ENCODE measurements at places on chromosomes 1 and 21.
A peak's percentile ranks its signal among the peaks of the same experiment; 100 is the strongest.

GRCh38 chr1:189787201-189787600, 690.5 kb downstream of the BRINP3 start:
- DNase-seq: no peak

DNA sequence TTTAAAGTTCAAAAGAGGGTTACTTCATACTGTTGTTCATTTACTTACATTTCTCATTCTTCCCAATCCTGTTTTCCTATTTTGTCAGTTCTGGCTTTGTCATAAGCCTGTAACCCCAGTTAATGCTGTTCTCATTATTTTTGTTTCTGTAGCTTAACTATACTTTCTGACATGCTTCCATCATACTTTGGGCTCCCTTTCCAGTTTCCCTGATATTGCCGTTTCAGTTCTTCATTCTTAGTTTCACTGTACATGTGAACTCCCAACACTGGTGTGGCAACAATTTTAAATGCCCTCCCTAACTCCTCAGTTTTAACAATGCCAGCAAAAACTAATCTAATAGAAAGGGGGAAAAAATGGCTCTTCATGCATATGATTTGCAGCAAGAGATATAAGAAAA, 456.7 kb downstream of the LMO4 start:
- DNase-seq: no peak

DNA sequence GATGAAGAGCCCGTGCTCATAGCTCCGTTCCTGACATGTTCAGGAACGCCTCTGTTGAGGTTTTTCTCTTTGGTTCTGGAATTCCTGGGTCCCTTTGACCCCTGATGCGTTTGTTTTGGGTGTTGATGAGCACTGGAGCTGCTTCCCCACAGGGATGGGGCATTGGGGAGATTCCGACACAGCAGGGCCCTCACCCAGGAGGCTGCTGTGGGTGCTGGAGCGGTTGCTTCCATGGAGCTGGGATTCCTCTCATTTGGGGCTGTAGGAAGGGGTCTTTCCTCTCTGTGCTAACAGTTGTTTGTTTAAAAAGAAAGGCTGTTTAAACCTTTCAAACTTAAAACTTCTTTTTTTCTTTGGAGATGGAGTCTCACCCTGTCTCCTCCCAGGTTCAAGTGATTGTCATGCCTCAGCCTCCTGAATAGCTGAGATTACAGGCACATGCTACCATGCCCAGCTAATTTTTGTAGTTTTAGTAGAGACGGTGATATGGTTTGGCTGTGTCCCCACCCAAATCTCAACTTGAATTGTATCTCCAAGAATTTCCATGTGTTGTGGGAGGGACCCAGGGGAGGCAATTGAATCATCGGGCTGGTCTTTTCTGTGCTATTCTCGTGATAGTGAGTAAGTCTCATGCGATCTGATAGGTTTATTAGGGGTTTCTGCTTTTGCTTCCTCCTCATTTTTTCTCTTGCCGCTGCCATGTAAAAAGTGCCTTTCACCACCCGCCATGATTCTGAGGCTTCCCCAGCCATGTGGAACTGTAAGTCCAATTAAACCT, 48.9 kb downstream of the SKI start:
- no peak for DNase-seq

DNA sequence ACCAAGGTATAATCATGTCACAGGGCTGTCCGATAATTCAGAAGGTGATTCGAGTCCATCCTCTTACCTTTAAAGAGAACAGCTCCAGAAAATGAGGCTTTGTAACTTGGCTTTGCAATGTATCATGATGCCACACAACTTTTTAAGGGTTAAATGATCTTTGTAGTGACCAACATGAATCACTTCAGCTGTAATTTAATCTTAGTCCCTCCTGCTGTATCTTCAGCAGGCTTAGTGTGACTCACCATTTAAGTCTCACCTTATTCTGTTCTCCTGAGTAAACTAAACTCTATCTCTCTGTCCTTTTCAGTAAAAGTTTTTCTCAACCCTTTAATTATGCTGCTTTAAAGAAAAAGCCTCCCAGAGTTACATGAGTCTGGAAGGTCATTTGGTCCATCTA, 1.9 kb upstream of the HIVEP3 start:
- DNase-seq: no peak

DNA sequence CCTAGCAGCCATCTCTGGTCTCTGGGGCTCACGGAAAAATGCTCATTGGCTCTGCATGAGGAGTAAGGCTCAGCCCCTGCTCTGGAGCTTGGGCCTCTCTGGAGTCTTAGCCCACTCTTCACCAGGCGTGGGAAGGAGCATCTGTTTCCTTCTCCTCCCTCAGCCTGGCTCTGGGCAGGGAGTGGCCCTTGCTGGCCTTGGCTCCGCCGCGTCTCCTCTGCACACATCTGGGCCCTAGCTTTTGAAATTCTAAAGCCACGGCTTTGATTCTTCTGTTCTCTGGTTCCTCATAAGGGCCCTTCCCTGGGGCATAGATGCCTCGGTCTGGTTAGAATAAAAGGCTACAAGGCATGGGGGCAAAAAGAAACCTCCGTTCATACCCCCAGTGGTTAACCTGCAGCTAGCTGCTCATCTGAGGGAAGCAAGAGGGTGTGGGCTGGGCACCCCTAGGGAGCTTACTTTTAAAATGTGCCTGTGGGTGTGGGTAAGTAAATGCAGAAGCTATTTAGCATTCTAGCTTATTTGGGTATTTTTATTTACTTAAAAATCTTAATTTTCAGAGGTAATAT, 145.6 kb downstream of the CAMTA1 start:
- DNase-seq: peak; percentile 17

DNA sequence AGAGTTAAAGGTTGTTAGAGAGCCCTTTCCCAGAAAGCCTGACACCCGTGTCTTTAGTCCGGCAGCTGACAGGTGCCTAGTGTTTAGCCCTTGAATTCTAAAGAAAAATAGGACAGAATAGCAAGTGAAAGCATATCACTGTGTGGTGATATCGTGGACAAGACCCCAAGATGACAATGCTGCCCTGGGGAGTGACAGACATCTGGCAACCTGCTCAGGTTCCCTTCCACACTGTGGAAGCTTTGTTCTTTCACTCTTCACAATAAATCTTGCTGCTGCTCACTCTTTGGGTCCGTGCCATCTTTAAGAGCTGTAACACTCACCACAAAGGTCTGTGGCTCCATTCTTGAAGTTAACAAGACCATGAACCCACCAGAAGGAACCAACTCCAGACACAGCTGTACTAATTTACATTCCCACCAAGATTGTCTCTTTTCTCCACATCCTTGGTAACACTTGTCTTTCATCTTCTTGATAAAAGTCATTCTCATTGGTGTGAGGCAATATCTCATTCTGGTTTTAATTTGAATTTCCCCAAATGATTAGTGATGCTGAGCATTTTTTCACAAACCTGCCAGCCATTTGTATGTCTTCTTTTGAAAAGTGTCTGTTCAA, 107.6 kb upstream of the SGIP1 start:
- DNase-seq: no peak

DNA sequence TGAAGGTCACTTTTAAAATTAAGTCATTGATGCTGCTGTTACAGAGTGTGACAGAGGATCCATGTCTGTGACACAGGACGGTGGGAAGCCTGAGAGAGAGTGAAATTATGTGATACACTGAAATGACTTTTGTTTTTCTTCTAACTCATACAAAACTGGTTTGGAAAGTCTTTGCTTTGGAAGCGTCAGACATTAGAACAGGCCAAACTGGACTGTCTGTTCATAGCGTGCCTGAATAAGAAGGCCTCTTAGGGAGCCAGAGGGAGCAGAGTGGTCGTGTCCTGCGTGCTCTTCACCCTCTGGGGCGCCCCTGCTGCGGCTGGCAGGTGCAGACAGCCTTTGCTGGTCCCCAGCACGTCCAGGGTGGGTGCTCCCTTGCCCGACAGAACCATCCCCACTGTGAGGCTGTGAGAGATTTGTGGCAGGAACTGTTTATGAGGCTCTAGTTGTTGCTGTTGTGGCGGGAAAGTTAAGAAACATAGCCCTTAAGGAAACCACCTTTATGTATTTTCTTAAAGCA, 19.7 kb upstream of the PGD start:
- DNase-seq: no peak

DNA sequence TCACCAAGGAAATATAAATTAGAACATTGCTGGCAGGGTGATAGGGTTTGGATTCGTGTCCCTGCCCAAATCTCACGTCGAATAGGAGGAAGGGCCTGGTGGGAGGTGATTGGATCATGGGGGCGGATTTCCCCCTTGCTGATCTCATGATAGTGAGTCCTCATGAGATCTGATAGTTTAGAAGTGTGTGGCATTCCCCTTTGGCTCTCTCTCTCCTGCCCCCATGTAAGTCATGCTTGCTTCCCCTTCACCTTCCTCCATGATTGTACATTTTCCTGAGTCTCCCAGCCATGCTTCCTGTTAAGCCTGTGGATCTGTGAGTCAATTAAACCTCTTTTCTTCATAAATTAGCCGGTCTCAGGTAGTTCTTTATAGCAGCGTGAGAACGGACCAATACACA, 60.6 kb downstream of the VPS26C start:
- no peak for DNase-seq

GRCh38 chr1:181714428-181714827, 231.1 kb downstream of the CACNA1E start:
- no peak for DNase-seq

GRCh38 chr21:29413683-29414082, 115.0 kb downstream of the BACH1 start:
- DNase-seq: no peak

GRCh38 chr1:226209307-226210059, 14.0 kb upstream of the MIXL1 start:
- peak; percentile 87 for DNase-seq

- DNase-seq: no peak
These were observed 41.6 kb downstream of the ABL2 start for GRCh38 chr1:179187735-179188471.

GRCh38 chr1:118148034-118148433, 37.0 kb downstream of the SPAG17 start:
- DNase-seq: no peak

- DNase-seq: no peak
These were observed 3934.3 kb downstream of the SRGAP2C start for GRCh38 chr1:125119024-125119441.

DNA sequence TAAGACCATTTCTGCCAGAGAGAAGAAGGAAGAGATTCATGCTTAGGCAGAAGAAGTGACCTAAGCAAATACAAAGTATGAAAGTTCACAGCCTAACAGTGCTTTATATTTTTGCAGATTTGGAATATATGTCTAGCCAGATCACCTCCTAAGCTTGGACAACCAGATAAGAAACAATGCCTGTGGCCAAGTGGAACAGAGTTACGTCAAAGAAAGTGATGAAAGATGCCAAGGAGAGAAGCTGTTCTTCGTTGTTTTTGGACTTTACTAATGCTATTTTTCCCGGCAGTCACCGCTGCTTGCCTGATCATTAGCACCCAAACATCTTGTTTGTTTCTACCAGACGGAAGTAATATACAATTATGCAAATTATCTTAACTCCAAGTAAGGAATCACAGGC, 489.2 kb upstream of the C1orf87 start:
- DNase-seq: no peak

DNA sequence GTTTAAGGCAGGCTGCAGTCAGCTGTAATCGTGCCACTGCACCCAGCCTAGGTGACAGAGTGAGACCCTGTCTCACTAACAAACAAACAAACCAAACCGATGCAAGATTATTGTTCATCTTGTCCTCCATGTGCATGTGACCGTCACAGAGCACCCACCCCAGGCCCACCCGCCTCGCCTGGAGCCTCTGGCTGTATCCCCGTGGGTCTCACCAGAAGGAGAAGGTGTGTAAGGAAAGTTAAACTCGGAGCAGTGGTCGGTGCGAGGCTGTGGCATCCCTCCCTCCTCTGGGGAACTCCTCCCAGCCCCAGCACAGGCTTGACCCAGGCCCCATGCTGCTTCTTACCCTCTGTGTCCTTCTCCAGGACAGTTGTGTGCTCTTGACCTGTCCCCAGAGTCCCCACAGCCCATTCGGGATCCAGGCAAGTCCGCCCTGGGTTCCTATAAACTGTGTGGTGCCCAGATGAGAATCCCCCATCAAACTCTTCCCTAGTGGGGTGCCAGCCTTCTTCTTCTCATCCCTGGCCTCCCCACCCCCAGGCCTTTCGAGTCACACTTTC, 318.4 kb downstream of the AJAP1 start:
- DNase-seq: no peak

GRCh38 chr1:78911956-78912880, 94.3 kb downstream of the ADGRL4 start:
- no peak for DNase-seq

DNA sequence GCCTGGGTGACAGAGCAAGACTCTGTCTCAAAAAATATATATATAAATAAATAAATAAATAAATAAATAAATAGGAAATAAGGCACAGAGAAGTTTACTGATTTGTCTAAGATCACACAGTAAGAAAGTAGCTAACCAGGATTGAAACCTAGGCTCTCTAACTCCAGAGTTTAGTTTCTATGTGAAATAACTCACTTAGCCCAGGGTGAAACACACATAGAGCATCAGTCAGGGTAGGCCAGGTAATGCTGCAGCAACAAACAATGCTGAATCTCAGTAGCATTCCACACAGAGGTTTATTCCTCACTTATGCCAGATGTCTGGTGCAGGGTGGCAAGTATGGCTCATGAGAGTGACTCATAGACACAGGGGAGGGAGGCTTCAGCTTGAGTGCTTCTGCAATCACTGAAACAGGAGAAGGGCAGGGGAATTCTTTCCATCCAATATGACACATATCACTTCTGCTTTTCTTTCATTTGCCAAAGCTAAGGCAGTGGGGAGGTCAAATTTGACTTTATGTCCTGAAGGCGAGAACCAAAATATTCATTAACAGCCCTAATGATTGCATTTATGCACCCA, 37.1 kb upstream of the KANK4 start:
- DNase-seq: no peak

GRCh38 chr21:40118527-40118926, 251.3 kb downstream of the PCP4 start:
- DNase-seq: no peak

- no peak for DNase-seq
These were observed 16.0 kb upstream of the OLIG1 start for GRCh38 chr21:33053951-33054350.

- peak; percentile 9 for DNase-seq
These were observed 70.6 kb downstream of the RGS2 start for GRCh38 chr1:192879406-192879805.

DNA sequence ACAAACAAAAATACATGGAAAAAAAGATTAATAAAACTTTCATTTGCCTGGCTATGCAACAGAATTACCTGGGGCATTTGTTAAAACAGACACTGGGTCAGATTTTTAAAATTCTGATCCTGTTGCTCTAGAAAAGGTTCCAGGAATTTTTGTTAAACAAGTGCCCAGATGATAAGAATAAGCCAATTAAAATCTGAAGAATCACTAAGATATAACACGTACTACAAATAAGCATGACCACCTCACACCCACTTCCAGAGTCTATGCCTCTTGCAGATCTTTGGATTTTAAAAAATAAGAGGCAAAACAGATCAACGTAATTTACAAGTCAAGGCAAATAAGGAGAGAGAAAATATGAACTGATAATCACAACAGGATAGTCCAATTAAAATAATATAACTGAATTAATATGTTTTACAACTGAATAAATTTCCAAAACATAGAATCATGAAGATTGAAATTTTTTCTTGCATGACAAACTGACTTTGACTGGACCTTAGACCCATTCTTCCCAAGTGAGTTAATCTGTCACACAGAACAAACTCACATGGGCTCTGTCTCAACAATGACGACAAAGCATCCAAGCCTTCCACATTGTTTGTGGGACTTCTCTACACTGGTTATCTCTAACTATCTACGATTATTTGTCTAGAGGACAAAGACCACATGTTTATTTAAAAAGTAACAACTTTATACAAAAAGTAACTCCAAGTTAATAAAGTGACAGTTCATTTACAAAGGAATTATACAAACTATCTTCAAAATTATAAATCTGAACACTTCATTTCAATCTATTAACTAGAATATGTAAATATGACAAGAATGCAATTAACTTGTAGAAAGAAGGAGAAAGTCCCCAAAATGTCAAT, 56.9 kb downstream of the COP1 start:
- no peak for DNase-seq
